ENCODE measurements at places on chromosomes 7 and 10. TPM values are rescaled to one million over a fixed set of nuclear protein-coding genes. Genes with fewer than 3 reads are reported as not detected.

DNA sequence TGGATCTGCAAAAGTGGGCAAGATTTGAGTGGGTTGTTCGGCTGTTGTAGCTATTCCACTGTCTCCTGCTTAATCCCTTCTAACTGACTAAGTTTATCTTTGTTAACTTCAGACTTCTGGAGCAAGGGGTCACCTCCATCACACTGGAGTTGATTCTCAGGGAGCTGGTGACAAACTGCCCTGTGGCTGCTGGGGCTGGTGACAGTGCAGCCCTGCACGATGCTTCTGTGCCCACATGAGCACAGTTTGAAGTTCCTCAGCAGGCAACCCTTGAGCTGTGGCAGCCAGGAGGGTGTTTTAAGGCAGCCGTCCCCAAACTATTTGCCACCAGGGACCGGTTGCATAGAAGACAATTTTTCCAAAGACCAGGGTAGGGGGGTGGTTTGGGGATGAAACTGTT lies 40.5 kb downstream of the ADRB1 start:
- no peak overlapping the region for H3K4me3 ChIP-seq
- H3K4me1 ChIP-seq = no peaks in the 10 kb centered on the region
- no peak for DNase-seq
- no peak overlapping the region for H3K27ac ChIP-seq

DNA sequence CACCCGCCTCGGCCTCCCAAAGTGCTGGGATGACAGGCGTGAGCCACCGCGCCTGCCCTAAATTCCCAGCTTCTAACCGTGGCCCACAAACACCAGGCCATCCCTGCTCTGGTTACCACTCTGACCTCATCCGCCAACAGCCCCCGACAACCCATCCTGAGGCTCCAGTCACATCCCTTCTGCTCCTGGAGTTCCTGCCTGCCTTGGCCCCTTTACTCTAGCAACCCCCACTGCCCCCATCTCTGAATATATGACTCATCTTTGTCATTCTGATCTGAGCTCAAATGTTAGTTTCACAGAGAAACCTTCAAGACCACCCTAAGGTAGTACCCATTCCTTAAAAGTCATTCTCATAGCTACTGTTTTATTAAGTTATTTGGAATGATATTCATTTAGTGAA lies 26.6 kb downstream of the RHEB start:
- no peak for DNase-seq
- H3K27me3 ChIP-seq = no peaks in the 10 kb centered on the region
- H3K4me3 ChIP-seq = no peak overlapping the region
- H3K4me1 ChIP-seq = peaks cover 8% of the 10 kb centered on the region
- no peaks in the 10 kb centered on the region for H3K36me3 ChIP-seq

DNA sequence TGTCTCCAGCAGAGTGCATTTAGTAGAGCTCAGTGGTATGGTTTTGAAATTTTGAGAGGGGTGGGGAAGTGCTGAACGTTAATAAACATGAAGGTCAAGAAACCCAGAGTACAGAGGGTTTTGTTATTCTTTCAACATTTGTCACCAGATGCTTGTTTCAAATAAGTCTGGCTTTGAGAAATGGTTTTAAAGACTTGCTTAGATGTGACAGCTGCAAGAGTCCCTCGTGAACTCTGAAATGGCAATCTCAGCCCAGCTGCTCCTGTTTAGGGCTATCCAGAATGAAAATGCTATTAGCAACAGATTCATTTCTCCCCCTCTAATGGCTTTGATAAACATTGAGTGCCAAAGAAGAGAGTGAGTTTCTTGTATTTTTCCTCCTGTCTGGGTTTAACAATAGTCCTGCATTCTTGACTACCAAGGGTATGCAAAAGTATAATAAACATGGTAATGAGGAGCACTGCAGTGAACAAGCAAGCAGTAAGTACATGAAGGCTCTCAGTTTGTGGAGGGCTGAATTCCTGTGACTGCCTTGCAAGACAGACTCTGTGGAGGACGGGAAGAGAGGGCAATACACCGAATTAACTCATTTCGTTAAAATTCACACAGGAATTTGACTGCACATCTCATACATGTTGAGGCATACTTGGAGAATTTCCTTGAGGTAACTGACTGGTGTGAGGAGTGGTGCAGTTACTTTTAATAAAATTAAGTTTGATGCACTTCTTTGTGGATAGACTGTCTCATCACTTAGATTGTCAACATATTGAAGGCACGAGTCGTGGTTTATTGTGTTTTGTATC lies 490.9 kb downstream of the REEP3 start:
- H3K4me3 ChIP-seq = no peak overlapping the region
- no peak overlapping the region for H3K27ac ChIP-seq
- H3K36me3 ChIP-seq = no peaks in the 10 kb centered on the region

- H3K27me3 ChIP-seq = no peaks in the 10 kb centered on the region
- H3K36me3 ChIP-seq = no peaks in the 10 kb centered on the region
- H3K4me1 ChIP-seq = no peaks in the 10 kb centered on the region
- no peak for DNase-seq
- H3K4me3 ChIP-seq = no peak overlapping the region
These were observed 189.7 kb downstream of the THSD7A start for GRCh38 chr7:11642276-11642675.

OLAH gene
- total RNA-seq = not detected

MALRD1 gene
- total RNA-seq = 3.2 TPM

ZNF239 gene
- total RNA-seq = 10.7 TPM

GRCh38 chr7:25391295-25391861 lies 163.1 kb upstream of the NPVF start:
- H3K4me3 ChIP-seq = no peak overlapping the region
- H3K36me3 ChIP-seq = no peaks in the 10 kb centered on the region
- no peak for DNase-seq
- H3K27ac ChIP-seq = no peak overlapping the region
- peaks cover 8% of the 10 kb centered on the region for H3K4me1 ChIP-seq
- H3K27me3 ChIP-seq = no peaks in the 10 kb centered on the region

GPR15LG gene
- not detected for total RNA-seq

DNA sequence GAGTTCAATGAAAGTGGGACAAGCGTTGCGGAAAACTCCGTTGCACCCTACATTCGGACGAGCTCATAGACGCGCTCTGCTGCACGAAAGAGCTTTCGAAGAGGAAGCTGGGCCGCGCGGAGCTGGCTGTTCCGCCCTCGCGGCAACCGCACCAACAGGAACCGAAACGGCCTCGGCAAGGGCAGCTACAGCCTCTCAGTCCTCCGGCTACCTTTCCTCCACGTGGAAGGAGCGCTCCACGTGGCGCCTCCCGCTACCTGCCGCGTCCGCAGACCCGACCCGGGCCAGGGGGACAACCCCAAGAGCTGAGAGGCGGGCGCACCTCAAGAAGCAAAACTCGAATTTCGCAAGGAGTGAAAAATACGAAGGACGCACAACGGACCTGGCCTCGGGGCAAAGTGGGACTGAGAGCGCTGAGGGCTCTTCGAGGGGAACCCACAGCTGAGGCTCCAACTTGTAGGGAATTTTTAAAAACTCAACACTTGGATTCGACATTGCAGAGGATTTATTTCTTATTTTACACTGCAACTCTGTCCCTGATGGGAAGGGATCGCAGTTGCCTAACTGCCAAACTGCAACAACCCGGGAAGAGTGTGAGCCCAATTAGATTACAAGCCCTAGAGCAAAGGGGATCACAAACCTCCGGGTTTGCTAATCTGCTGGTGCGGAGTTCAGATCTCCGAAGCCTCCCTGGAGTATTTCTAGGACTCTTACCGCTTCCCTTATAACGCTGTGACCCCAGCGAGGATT lies 1.4 kb downstream of the HPSE2 start:
- DNase-seq = no peak
- no peaks in the 10 kb centered on the region for H3K27me3 ChIP-seq
- H3K27ac ChIP-seq = no peak overlapping the region
- no peaks in the 10 kb centered on the region for H3K36me3 ChIP-seq
- H3K4me3 ChIP-seq = peak overlapping the region; percentile 48

DNA sequence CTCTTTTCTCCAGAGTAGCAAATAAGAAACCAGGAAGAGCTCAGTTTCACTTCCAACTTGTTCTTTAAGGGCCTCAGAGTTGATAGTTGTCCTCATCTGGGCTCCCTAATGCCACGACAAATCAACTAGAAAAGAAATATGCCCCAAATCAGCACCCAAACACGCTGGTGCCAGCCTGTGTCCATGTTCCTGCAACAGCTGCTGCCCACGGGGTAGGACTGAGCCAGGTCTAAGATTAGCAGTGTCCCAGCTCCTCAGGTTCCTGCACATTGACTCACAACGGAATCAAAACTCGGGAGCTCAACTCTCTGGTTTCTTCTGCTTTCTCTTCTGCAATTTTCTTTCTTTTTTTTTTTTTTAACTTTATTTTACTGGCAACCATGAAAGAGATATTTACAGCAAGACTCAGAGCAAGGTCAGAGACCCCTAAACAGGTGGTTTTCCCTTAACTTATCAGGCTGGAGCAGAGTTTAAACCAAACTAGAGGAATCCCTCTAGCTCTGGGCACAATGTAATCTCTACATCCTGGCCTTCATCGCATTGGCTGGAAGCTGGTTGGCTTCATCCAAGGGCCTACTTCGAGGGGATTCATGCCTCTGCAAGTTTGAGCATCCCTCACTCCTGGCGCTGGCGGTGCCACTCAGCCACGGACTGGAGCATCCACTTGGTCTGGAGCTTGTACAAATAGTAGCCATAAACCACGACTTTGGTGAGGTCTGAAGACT lies 126.1 kb downstream of the PFKFB3 start:
- H3K27ac ChIP-seq = no peak overlapping the region
- H3K4me3 ChIP-seq = no peak overlapping the region
- DNase-seq = no peak

EIF5AL1 gene
- total RNA-seq = not detected

MCM7 gene
- total RNA-seq = 27.1 TPM

- H3K36me3 ChIP-seq = no peaks in the 10 kb centered on the region
- H3K27me3 ChIP-seq = no peaks in the 10 kb centered on the region
- no peak overlapping the region for H3K4me3 ChIP-seq
- no peaks in the 10 kb centered on the region for H3K4me1 ChIP-seq
- DNase-seq = no peak
- H3K27ac ChIP-seq = no peak overlapping the region
These were observed 399.1 kb downstream of the GATA3 start for GRCh38 chr10:8453587-8453986.

DNA sequence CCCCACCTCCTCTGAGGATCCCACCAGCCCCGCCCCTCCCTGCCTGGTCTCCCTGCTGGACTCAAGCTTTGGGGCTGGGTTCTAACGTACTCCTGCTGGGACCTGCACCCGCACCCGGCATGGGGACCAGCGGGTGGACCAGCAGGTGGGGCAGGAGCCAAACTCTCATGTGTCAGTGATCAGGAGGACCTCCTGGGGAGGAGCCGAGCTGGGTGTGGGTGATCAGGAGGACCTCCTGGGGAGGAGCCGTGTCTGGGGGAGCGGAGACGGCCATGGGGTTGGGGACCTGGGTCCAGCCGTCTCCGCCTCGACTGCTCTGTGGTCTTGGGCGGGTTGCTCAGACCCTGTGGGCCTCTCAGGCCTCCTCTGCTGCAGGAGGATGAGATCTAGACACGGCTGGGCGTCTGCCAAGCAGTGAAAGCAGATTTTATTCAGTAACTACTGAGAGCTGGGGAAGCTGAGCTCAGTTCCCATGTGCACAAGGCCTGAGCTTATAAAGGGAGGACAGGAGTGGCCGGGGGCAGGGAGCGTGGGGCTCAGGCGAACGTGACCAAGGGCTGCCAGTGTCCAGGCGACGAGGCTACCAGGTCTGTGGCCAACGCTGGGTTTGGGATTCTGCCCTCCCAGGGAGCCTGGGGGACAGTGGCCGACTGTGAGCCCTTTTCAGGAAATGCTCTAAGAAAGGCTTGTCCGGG lies 33.6 kb upstream of the UTF1 start:
- H3K4me1 ChIP-seq = no peaks in the 10 kb centered on the region
- no peaks in the 10 kb centered on the region for H3K27me3 ChIP-seq
- no peaks in the 10 kb centered on the region for H3K36me3 ChIP-seq
- DNase-seq = no peak
- H3K4me3 ChIP-seq = no peak overlapping the region
- no peak overlapping the region for H3K27ac ChIP-seq

DNA sequence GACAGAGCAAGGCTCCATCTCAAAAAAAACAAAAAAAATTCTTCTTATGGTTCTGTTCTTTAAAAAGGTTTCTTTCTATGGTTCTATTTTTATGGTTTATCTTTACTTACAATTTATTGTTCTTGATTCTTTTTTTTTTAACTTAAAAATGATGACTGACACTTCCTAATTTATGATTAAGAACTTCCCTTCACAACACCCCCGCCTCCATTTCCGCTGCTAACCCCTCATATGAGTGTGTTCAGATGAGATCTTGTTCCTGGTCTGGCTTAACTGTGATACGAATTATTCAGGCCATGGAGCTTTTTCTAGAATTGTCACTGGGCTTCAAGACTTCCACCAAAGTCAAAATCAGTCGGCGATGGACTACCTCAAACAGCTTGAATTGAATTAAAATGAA lies 33.9 kb downstream of the PTER start:
- H3K27ac ChIP-seq = no peak overlapping the region
- H3K4me1 ChIP-seq = no peaks in the 10 kb centered on the region
- H3K4me3 ChIP-seq = no peak overlapping the region
- no peaks in the 10 kb centered on the region for H3K27me3 ChIP-seq
- no peak for DNase-seq
- no peaks in the 10 kb centered on the region for H3K36me3 ChIP-seq

CAMK1D gene
- 5.5 TPM for total RNA-seq

GRCh38 chr7:945556-946255 lies 8.8 kb downstream of the ADAP1 start:
- H3K27me3 ChIP-seq = no peaks in the 10 kb centered on the region
- no peak overlapping the region for H3K27ac ChIP-seq
- no peak overlapping the region for H3K4me3 ChIP-seq
- DNase-seq = no peak

GRCh38 chr7:128068785-128069184 lies 37.5 kb upstream of the LRRC4 start:
- DNase-seq = no peak

CNNM1 gene
- total RNA-seq = 3.4 TPM

- no peaks in the 10 kb centered on the region for H3K4me1 ChIP-seq
- no peak for DNase-seq
- H3K27me3 ChIP-seq = no peaks in the 10 kb centered on the region
- no peak overlapping the region for H3K4me3 ChIP-seq
These were observed 368.1 kb downstream of the MDFIC start for GRCh38 chr7:115289971-115290370.

DNA sequence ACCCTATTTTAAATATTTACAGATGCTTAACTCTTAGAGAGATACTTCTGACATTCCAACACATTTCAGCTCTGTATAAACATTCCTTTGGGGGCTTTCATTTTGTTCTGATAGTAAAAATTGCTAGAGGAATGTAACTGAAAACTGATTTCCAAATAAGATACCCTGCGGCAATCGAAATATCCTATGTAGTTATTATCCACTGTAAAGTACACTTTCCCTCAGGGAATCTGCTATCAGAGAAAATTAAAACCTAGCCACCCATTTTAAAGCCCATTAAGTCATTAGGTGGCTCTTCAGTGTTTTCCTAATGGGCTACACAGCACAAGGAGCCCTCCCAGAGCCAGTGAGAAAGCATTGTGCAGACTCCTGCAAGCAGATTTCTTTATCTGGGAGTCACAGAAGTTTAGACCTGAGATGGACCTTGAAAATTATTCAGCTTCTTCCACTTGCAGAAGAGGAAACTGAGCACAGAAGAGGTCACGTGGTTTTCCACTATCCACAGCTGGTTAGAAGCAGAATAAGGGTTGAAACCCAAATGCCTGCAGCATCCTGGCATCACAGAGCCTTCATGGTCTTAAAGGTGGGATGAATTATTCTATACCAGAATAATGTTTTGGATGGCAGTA lies 12.6 kb upstream of the CPVL start:
- DNase-seq = no peak
- H3K4me3 ChIP-seq = no peak overlapping the region
- no peaks in the 10 kb centered on the region for H3K27me3 ChIP-seq
- no peaks in the 10 kb centered on the region for H3K4me1 ChIP-seq

STRIP2 gene
- total RNA-seq = 1.3 TPM

GRCh38 chr7:44794331-44794730 lies 2.1 kb upstream of the PPIA start:
- H3K27ac ChIP-seq = no peak overlapping the region
- H3K4me3 ChIP-seq = no peak overlapping the region
- peaks cover 3% of the 10 kb centered on the region for H3K4me1 ChIP-seq
- no peaks in the 10 kb centered on the region for H3K36me3 ChIP-seq
- no peaks in the 10 kb centered on the region for H3K27me3 ChIP-seq
